T-cell (primary cell): ENCODE measurements at places on chromosomes 13 and 19.

DNA sequence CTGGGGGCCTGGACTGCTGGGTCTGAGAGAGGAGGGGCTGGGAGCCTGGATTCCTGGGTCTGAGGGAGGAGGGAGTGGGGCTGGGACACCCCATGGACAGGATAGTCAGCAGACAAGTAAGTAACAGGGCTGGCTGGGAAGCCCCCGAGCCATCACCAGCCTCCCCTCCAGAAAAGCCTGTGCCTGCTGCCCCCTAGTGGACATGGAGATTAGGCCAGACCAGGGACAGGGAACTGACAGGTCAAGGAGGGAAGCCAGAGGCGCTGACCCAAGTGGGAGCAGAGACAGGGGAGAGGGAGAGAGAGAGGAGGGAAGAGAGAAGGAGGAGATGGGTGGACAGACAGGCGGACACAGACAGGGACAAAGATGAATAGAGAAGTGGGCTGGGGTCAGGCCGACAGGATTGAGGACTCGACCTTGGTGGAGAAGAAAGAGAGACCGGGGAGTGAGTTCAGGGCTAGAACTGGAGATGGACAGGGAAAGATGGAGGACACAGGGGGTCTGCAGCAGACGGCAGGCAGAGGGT, 6.7 kb upstream of the ERFL start:
- peaks cover 57% of the 10 kb centered on the region for H3K4me1 ChIP-seq
- peak overlapping the region; percentile 23 for H3K27ac ChIP-seq
- H3K4me3 ChIP-seq: no peak overlapping the region
- DNase-seq: peak; percentile 69
- no peaks in the 10 kb centered on the region for H3K36me3 ChIP-seq

GRCh38 chr19:9909251-9909650, 27.1 kb downstream of the OLFM2 start:
- no peak for DNase-seq
- no peaks in the 10 kb centered on the region for H3K36me3 ChIP-seq
- H3K4me3 ChIP-seq: no peak overlapping the region

GRCh38 chr19:29675650-29676186, 10.5 kb downstream of the PLEKHF1 start:
- H3K27me3 ChIP-seq: no peaks in the 10 kb centered on the region
- no peak overlapping the region for H3K4me3 ChIP-seq
- peak overlapping the region; percentile 64 for H3K27ac ChIP-seq
- H3K4me1 ChIP-seq: peaks cover 100% of the 10 kb centered on the region
- DNase-seq: no peak

- H3K27me3 ChIP-seq: no peaks in the 10 kb centered on the region
- peaks cover 3% of the 10 kb centered on the region for H3K36me3 ChIP-seq
- no peak overlapping the region for H3K27ac ChIP-seq
- no peak for DNase-seq
- peak overlapping the region; percentile 5 for H3K4me3 ChIP-seq
- peaks cover 69% of the 10 kb centered on the region for H3K4me1 ChIP-seq
Observed at GRCh38 chr19:40718774-40719391, 2.0 kb downstream of the ITPKC start.

GRCh38 chr19:37472165-37472564, 3.0 kb downstream of the ZNF570 start:
- no peak overlapping the region for H3K4me3 ChIP-seq
- no peak overlapping the region for H3K27ac ChIP-seq
- H3K4me1 ChIP-seq: peaks cover 27% of the 10 kb centered on the region
- H3K36me3 ChIP-seq: peaks cover 10% of the 10 kb centered on the region

- no peak overlapping the region for H3K27ac ChIP-seq
- H3K4me3 ChIP-seq: no peak overlapping the region
- no peaks in the 10 kb centered on the region for H3K27me3 ChIP-seq
- H3K4me1 ChIP-seq: no peaks in the 10 kb centered on the region
Observed at GRCh38 chr13:101144808-101145419, 271.4 kb downstream of the NALCN start.

DNA sequence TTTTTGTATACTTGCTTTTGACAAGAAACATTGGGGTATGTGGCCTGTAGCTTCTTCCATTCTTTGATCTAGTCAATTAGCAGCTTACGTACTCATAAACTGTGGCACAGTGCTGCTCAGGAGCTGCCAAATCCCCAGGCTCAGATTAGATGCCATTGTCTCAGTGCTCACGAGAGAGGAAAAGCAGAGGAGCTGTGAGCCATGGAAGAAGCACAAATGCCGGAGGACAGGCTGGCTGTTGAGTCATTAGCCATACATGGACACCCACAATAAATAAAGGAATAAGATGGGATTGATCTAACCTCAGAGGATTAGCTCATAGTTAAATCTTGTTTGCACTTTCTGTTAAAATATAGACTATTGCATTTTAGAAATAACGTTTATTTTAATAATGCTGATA, 121.7 kb downstream of the POSTN start:
- no peaks in the 10 kb centered on the region for H3K36me3 ChIP-seq
- H3K27me3 ChIP-seq: no peaks in the 10 kb centered on the region
- no peaks in the 10 kb centered on the region for H3K4me1 ChIP-seq
- H3K4me3 ChIP-seq: no peak overlapping the region
- no peak overlapping the region for H3K27ac ChIP-seq

GRCh38 chr19:49499030-49499670, 2.9 kb downstream of the RPS11 start:
- H3K27me3 ChIP-seq: no peaks in the 10 kb centered on the region
- H3K4me1 ChIP-seq: peaks cover 78% of the 10 kb centered on the region
- no peak for DNase-seq
- H3K27ac ChIP-seq: peak overlapping the region; percentile 92

DNA sequence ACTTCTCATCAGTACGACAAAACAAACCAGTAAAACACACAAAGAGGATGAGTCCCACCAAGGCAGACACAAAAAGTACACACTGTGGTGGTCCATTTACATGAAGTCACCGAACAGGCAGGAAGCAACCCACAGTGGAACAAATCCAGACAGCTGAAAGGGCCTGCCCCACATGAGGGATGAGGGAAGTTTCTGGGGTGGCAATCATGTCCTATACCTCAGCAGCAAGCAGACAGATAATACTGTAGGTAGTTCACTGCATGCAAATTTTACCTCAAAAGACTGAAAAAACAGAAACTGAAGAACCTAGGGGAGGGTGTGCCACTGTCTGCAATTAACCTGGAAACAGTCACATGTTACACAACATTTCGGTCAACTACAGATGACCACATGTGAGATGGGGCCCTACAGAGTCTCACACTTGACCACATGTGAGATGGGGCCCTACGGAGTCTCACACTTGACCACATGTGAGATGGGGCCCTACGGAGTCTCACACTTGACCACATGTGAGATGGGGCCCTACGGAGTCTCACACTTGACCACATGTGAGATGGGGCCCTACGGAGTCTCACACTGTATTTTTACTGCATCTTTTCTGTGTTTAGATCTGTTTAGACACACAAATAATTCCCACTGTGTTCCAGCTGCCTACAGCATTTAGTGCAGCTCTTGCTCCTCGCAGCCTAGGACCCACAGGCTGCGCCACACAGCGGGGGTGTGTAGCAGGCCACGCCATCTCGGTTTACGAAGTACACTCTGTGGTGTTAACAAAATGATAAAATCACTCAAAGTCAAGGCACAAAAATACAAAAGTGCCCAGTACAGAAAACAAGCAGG, 22.2 kb downstream of the PCID2 start:
- H3K27ac ChIP-seq: peak overlapping the region; percentile 61
- H3K27me3 ChIP-seq: no peaks in the 10 kb centered on the region

- H3K36me3 ChIP-seq: no peaks in the 10 kb centered on the region
- H3K4me3 ChIP-seq: no peak overlapping the region
- H3K4me1 ChIP-seq: no peaks in the 10 kb centered on the region
- DNase-seq: no peak
- H3K27me3 ChIP-seq: no peaks in the 10 kb centered on the region
- no peak overlapping the region for H3K27ac ChIP-seq
Observed at GRCh38 chr13:94073007-94073744, 406.3 kb downstream of the DCT start.

- peak within 1 kb of the TSS; percentile 83 for H3K4me3 ChIP-seq
- peak within 1 kb of the TSS; percentile 78 for H3K27ac ChIP-seq
- peaks cover 4% of the 10 kb centered on the region for H3K4me1 ChIP-seq
- peaks cover 4% of the 10 kb centered on the region for H3K27me3 ChIP-seq
- DNase-seq: no peak
Observed at GRCh38 chr19:45901912-45902650, at the start of gene MYPOP. Gene MYPOP, minus strand, starts transcription at chr19:45902613. Its CDS starts 840 bp downstream, at chr19:45901773.

- no peaks in the 10 kb centered on the region for H3K4me1 ChIP-seq
- DNase-seq: no peak
Observed at GRCh38 chr13:61778531-61778930, 362.9 kb upstream of the PCDH20 start.

- no peaks in the 10 kb centered on the region for H3K36me3 ChIP-seq
- H3K4me1 ChIP-seq: no peaks in the 10 kb centered on the region
- H3K27ac ChIP-seq: no peak overlapping the region
- no peaks in the 10 kb centered on the region for H3K27me3 ChIP-seq
- DNase-seq: no peak
- H3K4me3 ChIP-seq: no peak overlapping the region
Observed at GRCh38 chr13:35876601-35877000, 254.6 kb downstream of the DCLK1 start.

DNA sequence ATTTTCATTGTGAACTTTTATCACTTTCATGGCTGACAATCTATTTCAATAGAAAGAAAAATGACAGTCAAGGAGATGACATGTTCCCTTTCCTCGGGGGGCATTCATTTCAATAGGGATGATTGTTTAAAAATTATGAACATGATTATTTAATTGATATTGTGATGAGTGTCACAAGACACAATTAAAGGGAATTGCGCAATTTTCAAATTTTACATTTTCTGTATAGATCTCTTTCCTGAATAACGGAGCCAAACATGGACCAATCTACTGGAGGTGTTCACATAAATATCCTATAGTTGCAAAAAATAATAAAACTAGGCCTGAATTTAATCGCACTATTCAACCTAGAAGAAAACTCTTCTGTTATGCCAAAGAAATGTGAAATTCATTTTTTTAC, 1274.6 kb downstream of the SLITRK5 start:
- H3K36me3 ChIP-seq: no peaks in the 10 kb centered on the region
- no peaks in the 10 kb centered on the region for H3K4me1 ChIP-seq
- DNase-seq: no peak
- no peaks in the 10 kb centered on the region for H3K27me3 ChIP-seq
- no peak overlapping the region for H3K4me3 ChIP-seq

DNA sequence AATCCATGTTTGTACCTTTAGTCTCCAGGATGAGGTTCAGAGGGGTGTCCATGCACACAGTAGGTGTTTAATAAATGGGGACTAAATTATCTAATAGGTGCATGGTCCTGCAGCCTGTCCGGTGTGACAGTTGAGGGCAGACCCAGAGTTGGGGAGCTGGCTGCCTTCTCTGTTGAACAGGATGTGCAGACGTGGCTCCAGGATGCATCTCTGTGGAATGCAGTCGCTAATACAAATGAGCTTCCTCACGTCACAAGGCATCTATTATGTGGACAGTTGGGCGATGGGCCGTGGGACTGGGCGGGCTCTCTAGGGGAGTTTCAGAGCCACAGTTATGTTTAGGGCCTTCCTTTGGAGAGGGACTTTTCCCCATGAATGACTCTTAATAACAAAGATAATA, 71.0 kb downstream of the SIPA1L3 start:
- peaks cover 2% of the 10 kb centered on the region for H3K36me3 ChIP-seq
- H3K4me3 ChIP-seq: no peak overlapping the region
- H3K4me1 ChIP-seq: no peaks in the 10 kb centered on the region
- H3K27me3 ChIP-seq: no peaks in the 10 kb centered on the region
- no peak for DNase-seq

GRCh38 chr19:28949535-28949934, 263.4 kb downstream of the UQCRFS1 start:
- no peaks in the 10 kb centered on the region for H3K36me3 ChIP-seq
- no peak overlapping the region for H3K27ac ChIP-seq

GRCh38 chr13:39259371-39260140, 221.3 kb downstream of the NHLRC3 start:
- H3K27ac ChIP-seq: no peak overlapping the region
- H3K36me3 ChIP-seq: no peaks in the 10 kb centered on the region
- no peak for DNase-seq
- no peaks in the 10 kb centered on the region for H3K27me3 ChIP-seq

GRCh38 chr19:35284153-35285094, 2.1 kb downstream of the HAMP start:
- H3K27me3 ChIP-seq: peaks cover 45% of the 10 kb centered on the region
- H3K36me3 ChIP-seq: no peaks in the 10 kb centered on the region
- DNase-seq: no peak
- no peak overlapping the region for H3K27ac ChIP-seq
- H3K4me1 ChIP-seq: peaks cover 3% of the 10 kb centered on the region
